ENCODE measurements at places on chromosomes 5 and 9.

GRCh38 chr9:110047232-110047954 is 160.6 kb downstream of the C9orf152 start:
- no peak for DNase-seq

DNA sequence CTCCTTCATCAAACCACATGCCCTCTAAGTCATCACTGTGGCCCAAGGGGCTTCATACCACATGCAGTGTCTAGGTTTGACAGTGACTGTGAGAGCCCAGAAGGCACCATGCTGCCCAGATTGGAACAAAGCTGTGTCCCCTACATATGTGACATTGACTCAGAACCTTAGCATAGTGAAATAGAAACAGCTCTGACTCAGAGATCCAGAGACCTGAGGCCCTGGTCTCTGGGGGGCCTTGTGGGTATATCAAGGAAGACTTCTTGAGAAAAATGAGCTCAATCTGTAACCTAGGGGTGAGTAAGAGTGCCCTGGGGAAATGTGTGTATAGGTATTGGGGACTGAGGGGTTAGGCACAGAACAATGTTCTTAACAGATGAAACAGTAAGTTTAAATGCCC is 7.1 kb upstream of the ENTREP1 start:
- DNase-seq = peak; percentile 57

DNA sequence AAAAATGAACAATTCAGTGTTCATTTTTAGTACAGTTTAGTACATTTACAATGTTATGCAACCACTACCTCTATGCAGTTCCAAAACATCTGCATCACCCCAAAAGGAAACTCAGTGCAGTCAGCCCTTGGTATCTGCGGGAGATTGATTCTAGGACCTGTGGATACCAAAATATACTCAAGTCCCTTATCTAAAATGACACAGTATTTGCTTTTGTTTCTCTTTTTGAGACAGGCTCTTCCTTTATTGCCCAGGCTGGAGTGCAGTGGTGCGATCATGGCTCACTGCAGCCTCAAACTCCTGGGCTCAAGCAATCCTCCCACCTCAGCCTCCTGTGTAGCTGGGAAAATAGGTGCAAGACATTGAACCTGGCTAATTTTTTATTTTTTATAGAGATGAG is 114.0 kb downstream of the PIP5K1B start:
- no peak for DNase-seq

DNA sequence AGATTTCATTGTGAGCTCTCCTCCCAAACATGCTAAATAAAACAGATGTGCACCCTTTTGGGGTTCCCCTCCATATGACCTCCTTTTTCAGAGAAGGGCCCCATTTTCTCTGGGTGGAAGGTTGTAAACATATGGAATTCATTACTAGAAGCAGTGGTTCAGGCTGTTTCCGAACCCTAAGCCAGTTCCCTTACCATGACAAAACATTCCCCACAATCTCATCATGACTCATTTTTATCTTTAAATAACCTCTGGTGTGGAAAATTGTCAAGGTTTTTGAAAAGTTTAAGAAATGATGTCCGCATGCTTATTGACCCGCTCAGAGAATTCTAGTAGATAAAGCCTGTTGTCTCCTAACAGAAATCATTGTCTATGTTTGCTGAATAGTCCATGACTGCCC is 127.3 kb upstream of the PIK3R1 start:
- DNase-seq = no peak

DNA sequence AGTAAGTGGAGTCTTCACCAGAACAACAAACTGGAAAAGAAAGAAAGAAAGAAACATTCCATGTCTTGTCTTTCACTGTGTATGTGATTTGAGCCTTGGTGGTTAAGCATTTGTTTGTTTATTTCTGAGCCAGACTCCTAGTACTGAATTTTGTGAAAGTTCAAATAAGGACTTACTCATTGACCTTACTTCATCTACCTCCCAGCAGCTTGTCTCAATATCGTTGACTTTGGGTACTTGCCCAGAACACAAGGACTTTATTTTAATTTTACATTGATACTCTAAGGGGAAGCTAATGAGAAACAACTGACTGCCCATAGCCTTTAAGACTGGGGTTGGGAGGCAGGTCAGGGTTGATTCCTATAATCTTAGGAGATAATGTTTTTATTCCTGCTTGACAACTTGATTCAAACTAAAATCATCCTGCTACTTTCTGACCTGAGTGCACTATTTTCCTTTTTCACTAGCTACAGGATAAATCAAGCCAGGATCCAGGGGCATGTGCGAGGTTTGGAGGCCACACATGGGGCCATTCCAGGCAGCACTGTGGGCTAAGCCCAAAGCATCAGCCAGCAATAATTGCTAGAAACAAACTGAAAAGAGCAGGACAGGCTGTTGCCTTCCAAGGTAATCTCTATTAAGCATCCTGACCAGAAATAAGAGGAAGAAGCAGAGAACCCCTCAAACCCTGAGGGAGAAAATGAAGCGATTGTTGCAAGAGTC is 138.9 kb upstream of the RUSC2 start:
- DNase-seq = no peak

DNA sequence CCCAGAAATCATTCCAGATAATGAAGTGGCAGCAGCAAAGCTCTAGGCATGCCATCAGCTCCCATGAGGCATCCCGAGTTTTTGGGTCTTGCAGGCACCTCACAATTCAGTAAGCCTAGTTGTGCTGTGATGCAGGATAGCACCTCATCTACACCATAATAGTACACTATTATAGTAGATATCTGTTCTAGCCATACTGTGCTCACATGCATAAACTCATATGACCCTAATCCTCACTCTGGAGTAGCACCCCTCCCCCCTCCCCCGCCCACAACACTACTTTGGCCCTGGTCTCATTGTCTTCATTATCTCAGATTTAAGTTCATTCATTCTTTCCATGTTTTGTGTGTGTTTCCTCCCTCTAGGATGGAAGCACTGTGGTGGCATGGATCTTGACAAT is 102.5 kb upstream of the PITX1 start:
- no peak for DNase-seq

DNA sequence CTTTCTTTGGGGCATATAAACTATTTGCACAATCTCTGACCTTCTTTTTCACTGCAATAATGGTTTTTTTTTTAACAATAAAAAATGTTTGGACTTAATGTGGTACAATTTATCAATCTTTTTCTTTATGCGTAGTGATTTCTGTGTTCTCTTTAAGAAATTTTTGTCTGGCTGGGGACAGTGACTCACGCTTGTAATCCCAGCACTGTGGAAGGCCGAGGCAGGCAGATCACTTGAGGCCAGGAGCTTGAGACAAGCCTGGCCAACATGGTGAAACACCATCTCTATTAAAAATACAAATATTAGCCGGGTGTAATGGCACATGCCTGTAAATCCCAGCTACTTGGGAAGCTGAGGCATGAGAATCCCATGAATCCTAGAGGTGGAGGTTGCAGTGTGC is 72.3 kb downstream of the STK32A start:
- DNase-seq = no peak

- DNase-seq = no peak
These were observed 312.5 kb downstream of the NPR3 start for GRCh38 chr5:33023649-33024048.

GRCh38 chr9:134871697-134872340 is 8.8 kb upstream of the FCN2 start:
- DNase-seq = no peak

DNA sequence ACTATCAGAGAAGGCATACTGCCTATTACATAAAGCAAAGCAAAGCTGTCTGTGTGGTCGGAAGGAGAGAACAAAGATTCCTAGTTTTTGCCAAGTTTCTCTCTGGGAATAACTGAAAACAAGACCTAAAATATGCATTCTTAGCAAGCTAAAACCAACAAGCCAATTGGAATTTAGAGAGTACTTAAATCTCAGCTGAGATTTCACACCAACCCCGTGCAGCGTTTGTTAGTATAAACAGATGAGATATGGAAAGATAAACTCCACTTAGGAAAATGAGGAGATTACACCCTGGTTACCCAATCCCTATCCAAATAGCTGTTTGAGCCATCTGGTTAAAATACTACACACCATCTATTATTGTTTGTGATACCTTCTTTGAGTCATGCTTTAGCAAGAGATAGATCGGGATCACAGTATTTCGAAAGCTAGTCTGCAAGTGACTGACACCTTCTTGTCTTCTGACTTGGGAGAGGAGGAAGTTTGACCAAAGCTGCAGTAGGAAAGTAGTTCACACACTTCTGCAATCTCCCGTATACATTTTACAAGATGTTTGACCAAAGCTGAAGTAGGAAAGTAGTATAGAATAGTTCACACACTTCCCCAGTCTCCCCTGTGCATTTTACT is 18.2 kb downstream of the FAF2 start:
- no peak for DNase-seq

GRCh38 chr5:111224561-111225345 is 569 bp downstream of the CAMK4 start:
- no peak for DNase-seq

GRCh38 chr9:116420993-116421538 is 266.0 kb upstream of the TRIM32 start:
- no peak for DNase-seq

DNA sequence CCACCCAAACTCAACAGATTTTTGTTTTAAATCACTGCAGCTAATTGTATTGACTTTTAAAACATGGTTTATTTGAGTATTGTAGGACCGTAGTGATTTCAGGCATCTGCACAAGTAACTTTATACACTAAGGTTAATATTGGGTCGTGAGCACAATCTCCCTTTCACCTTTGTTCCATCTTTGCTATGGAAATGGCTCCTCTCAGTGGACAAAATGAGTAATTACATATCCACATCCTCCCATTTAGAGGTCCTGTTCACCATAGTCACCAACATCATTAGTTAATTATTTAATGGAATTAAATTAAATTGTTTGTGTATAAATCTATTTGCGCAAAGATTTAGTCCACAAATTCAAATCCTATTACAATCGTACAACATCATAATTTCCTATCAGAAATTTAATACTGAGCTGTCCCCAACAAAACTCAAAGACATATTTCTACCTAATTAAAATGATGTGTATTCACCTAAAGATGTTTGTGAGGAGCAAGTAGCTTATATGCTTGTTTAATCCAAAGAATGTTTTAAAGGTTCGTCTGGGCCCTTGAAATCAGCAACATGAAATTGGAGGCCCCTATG is 173.0 kb upstream of the DAPK1 start:
- no peak for DNase-seq

DNA sequence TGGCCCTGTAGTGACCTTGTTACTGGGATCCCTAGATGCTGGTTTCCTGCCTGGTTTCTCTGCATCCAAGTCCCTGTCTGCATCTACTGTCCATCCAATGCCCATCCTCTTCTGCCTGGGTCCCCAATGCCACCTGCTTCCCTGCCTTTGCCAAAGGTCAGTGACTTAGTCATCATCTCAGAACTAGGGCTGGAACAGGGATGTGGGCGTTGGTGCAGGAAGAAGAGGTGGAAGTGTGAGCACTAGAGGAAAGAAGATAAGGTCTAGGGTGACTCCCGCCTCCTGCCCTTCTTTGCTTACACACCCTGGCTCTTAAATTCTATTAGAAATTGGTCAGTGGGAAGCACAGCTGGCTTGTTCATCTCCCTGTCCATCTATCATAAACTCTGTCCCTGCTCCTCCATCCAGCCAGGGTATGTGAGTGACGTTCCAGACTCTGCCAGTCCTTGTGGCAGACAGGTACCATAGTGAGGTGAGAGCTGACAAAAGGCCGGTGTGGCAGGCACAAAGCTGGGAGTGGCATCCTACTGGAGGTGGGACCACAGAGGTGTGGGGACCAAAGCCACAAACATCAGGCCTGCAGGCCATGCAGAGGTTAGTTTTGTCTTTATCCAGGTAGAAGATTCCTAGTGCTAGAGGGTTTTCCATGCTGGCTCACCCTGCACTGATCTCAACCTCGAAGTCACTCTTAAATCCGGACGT is 9.2 kb downstream of the PTPN3 start:
- DNase-seq = no peak

DNA sequence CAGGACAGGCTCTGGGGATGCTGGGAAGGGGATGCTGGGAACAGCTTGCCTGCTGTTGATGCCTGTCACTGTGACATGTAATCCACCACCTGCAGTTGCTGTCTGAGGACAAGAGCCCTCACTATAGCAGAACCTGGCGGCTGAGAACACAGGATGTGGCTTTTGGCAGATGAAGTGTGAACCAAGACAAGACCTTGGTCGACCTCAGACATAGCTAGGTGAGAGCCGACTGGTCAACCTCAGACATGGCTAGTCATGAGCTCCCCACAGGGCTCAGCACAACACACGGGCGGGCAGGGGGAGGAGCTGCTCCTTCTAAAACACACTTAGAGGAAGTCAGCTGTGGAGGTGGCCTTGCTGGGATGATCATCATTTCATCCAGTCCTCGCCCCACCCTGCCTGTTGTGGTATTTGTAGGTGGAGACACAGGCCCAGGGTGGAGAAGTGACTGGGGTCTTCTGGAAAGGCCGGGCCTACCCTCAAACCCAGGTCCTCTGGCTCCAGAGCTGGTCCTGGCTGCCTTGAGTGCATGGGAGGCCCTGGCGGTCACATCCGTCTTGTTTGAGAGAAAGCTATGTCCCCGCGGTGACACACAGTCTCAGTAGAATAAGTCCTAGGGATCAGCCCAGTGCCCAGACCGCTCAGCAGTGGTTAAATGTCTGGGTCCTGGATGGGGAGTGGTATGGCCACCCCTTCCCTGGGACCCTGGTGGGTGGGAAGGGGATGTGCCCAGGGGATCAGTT is 6.1 kb downstream of the SUSD3 start:
- DNase-seq = peak; percentile 89

DNA sequence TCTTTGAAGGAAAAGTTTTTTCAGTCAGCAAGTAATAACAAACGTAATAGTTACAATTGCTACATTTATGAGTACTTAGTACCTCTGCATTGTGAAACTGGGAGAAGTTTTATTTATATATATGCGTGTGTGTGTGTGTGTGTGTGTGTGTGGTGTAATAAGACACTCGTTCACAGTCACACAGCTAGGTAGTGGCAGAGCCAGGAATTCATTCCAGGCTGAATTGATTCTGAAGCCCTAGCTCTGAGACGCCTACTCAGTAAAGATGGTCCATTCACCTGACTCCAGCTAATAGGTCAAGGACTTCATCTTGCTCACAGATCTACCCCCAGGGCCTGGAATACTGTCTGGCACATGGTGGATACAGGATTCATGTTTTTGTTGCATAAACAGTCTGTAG is 13.6 kb upstream of the CAST start:
- no peak for DNase-seq

GRCh38 chr5:64158827-64159226 is 6.8 kb upstream of the RNF180 start:
- no peak for DNase-seq

GRCh38 chr5:79963261-79964061 is 27.6 kb downstream of the MTX3 start:
- no peak for DNase-seq

DNA sequence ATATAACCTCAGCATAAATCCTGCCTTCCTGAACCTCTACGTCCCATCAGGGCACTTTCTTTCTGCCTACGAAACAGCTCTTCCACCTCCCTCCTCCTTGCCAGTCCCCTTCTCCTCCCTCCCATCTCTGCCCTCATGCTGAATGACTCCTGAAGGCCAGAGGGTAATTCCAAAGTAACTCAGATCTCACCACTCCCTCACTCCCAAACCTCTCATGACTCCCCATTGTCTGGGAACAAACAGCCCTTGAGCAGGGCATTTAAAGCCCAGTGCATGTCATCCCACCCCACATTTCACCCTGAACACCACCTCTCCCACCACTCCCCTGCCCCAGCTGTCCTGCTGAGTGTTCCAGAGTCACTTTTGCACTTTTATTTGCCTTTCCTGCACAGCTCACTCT is 8.9 kb upstream of the FBP1 start:
- DNase-seq = no peak

All from activated CD8-positive, alpha-beta memory T cell treated with anti-CD3 and anti-CD28 coated beads, Interleukin-2, amount 50 U/mL, for 48 hours (primary cell).